Stimulated activated CD8-positive, alpha-beta memory T cell treated with anti-CD3 and anti-CD28 coated beads, Interleukin-4, amount 100 ng/mL, for 48 hours (primary cell): ENCODE measurements at places on chromosomes 5 and 9.

- peak; percentile 27 for DNase-seq
Measured at GRCh38 chr5:116573702-116574366, 789 bp downstream of the SEMA6A start.

DNA sequence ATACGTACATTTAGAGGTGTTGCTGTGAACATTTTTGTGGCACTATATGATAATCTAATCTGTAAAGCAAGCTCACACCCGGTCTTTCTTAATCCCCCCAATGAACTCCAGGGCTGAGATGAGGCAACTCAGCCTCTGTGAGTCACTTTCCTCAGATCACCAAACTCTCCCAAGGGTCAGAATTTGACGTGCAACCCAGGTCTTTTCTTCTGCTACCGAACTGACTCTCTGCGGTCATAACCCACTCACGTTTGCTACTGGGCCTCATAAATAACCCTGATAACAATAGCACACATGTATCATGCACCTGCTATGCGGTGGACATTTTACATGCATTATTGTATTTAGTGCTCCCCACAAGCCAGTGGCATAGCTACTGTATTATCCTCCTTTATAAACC lies 153.1 kb downstream of the DROSHA start:
- no peak for DNase-seq

DNA sequence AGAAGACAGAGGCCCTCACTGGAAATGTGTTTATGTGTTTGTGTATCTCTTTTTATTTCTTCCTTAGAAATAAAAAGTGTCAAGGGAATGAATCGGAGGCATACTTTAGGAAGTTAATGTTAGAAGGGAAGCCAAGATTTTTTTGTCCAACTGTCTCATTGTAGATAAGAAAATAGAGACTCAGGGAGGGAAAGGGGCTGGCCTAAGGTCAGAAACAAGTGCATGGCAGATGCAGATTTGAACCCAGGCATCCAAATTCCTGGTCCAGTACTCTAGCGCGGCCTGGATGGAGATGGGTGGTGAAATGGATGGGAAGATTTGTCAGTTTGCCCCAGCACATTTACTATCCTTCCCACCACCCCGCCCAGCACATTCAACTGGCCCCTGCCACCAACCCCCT lies 19.8 kb upstream of the TNIP1 start:
- DNase-seq: no peak

DNA sequence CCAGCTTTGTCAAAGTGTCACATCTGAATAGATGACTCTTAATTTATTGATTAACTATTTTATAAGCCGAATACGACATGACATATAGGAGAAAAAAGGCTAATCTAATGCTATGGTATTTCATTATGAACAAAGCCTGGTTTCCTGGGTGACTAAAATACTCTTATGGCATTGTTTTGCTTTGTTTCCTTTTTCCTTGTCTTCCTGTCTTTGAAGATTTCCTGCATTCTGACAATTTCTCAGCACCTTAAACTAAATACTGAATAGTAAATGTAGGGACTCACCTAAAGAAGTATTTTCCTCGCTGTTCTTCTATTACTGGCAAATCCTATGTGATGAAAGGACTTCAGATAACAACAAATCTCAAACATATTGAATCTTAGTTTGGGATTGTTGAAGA lies 1284.5 kb downstream of the EFNA5 start:
- DNase-seq: no peak

DNA sequence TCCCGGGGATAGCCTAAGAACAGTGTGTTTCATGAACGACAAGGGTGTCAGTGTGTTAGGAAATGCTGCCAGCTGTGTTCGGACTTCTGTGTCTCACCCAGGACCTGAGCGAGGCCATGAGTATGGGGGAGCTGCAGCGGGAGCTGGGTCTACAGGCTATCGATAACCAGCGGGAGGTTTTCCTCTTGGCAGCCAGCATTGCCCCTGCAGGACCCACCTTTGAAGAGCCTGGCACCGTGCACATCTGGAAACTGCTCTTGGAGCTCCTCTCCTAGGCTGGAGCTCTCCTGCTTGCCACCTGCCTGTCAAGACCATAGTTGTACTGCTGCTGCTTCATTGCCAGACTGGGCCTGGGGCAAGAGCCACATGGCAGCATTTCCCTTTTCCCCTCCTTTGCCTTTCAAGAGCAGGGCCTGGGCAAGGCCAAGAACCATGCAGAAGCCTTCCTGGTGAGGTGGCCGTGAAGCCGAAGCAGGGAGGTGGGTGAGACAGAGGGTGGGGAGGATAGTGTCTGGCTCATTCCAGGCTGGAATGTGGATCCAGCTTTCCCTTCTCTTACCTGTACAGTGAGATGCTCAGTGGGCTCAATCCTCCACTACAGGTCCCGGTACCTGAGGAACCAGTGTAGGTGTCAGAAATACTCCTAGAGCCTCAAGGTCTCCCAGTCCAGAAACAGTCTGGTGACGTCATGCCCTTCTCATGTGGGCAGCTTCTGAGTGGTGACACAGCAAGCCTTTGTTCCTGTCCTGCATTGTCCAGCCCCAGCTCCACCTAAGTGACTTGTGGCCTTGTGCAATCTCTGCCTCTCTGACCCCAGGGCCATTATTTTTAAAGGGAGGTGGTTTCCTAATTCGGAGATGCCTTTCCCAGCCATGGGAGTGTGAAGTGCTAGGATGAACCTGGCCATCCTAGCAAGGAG lies 6.6 kb downstream of the ARL10 start:
- no peak for DNase-seq
